ENCODE measurements at places on chromosomes 12 and 14.
A peak's percentile ranks its signal among the peaks of the same experiment; 100 is the strongest.

- no peak for DNase-seq
Observed at GRCh38 chr14:102085488-102085887, 1.4 kb downstream of the HSP90AA1 start.

GRCh38 chr12:26340649-26341048 is 145.3 kb downstream of the SSPN start:
- peak; percentile 36 for DNase-seq

DNA sequence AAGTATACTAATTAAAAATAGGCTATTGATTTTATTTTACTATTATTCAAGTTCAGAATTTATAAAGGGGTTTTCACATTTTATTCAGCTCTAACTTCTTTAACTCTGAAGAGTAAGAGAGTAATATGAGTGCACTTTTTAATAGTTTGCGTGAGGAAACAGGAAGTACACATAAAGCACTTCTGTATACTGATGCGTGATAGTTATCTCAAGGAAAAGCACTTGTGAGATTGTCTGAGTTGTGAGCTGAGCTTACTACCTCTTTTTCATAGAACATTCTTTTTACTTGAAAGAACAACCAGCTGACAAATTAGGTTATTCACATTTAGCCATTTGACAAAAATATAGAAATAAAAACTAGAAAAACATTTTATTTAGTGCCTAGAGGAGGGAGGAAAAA is 1.9 kb downstream of the RAD51AP1 start:
- no peak for DNase-seq

GRCh38 chr12:70842942-70843341 is 77.6 kb downstream of the PTPRR start:
- no peak for DNase-seq
